ENCODE measurements at places on chromosomes 6 and 20.

GRCh38 chr6:125795301-125795700 is 4.5 kb downstream of the NCOA7 start:
- DNase-seq: no peak

DNA sequence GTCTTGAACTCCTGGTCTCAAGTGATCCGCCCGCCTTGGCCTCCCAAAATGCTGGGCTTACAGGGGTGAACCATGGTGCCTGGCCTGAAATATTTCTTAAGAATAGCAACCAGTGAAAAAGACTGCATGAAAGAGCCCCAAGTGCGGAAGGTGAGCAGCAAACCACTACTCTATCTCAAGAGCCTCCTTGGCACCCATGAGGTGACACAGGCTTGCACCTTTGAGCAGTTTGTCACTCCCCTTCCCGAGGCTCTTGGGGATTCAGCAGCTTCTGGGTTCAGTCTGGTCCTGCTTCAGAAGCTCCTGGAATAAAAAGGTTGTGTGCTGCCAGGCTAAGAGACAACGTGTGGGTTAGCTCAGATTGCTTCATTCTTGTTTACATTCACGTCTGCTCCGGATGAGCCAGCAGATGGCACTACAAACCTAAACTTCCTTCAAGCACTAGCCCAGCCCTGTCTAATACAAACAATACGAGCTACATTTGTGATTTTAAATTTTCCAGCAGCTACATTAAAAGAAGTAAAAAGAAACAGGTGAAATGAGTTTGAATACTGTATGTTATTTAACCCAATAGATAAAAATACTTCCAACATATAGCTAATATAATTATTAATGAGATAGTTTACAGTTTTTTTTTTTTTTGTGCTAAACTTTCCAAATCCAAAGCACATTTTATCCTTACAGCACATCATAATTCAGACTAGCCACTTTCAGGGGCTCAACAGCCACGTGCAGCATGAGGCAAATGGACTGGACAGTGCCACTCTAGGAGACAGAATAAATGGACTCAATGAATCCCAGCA is 46.2 kb downstream of the GJA10 start:
- peak; percentile 64 for DNase-seq

DNA sequence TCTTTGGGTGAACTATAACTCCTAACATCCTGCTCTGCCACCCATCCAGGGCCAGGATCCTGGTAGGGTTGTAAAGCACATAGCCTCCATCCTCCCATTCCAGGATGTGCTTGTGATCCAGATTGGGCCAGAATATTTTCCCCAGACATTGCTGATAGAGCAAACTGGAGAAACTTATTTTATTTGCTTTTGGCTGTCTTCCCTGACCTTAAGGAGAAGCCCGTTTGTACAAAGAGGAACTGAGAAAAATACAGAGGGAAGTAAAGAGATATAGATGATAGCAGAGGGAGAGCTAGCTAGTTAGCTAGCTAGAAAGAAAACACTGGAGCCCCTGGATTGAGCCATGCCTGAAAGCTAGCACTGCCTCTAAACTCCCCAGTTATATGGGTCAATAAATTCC is 9.0 kb upstream of the HDAC2 start:
- DNase-seq: no peak

GRCh38 chr6:42971746-42972327 is 7.1 kb downstream of the PEX6 start:
- DNase-seq: no peak

- no peak for DNase-seq
These were observed 38.6 kb upstream of the FABP7 start for GRCh38 chr6:122740936-122741335.

Measured in iPS DF 6.9 (cell line).